SIG-M5 (cell line): ENCODE measurements at places on chromosomes 2 and 18.

DNA sequence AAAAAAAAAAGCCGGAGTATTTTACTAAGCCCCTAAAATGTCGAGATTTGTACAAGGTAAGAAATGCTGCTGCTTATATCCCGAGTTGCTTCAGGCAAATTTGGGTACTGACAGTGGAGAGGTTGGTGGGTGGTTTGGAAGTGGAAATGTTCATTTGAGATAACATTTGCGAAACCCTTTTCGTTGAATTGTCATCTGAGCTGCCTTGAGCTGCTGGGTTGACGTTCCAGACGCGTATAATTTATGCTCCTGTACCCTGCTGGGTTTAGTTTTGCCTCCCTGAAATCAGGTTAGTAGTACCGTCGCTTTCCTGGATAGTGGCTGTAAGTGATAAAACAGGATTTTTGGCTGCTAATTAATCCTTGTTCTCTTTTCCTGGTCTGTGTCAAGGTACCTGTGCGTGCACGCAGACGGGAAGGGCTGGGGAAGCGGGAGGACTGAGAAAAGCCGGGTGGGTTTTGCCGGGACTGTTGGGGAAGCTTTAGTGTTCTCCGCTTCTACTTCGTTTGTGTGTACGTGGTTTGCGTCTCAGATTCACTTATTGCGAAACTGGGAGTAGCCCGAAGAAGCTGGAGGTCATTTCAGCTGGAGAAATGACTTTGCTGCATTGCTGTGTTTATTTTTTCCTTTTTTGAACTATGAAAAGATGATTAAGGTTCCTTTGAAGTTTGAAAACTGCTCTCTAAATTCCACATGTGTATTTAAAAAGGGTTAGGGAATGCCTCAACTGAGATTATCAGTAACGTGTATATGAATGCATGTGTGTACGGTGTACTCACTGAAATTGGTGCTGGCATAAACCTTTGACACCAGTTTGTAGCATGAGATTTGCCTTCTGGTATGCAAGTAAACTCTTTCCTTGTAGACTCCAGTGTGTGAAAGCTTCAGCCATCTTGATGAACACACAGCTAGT lies 709 bp downstream of the UGP2 start:
- DNase-seq, result no peak

DNA sequence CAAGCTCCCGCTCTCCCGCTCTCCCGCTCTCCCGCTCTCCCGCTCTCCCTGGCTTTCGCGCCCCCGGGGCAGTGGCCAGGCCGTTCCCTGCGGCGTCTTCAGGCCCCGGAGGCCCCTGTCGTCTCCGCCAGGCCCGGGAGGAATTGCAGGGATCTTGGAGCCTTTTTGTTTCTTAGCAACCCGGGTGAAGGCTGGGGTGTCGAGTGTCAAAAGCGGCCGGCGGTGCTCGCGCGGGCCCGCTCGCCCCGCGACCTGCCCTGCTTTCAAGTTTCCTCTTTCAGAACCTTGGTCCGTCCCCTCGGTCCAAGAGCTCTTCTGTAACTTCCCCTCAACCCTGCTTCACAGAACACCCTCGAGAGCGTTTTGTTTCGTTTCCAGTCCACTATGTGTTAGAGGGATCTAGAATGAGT lies 1.4 kb downstream of the RNF138 start:
- no peak for DNase-seq

DNA sequence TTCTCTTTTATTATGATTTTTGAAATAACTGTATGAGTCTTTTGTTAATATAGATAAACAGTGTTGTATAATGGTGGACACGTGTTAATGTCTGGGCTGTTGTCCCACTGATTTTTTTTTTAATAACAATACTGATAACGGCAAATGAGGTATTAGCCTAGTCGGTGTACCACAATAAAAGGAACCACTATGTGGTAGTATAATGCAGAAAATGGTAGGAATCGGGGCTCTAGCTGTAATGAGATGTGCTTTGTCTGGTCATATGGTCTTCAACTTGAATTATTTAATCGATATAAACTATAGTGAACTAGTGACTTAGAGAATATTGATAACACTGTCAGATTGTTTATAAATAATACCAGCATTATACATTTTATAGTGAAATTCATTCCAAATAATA lies 517.9 kb upstream of the SPHKAP start:
- no peak for DNase-seq

DNA sequence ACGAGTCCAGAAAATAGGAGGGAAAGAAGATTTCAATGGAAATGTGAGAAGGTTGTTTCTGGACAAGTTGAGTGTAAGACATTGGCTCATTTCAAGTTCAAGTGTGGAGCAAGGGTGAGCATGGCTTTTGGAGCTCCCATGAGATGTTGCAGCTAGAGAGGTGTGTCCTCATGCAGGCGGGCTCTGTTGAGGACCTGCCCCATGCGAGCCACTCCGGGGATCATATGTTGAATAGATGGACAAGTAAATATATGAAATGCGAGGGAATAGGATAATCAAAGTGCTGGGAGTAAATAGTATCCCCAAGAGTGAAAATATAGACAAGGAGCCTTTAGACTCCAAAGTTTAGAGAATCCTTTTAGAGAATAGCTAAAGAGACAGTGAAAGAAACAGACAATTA lies 200.4 kb upstream of the NRP2 start:
- DNase-seq, result no peak

- DNase-seq, result no peak
Observed at GRCh38 chr2:149799013-149799705, 211.6 kb upstream of the MMADHC start.

- DNase-seq, result no peak
Observed at GRCh38 chr2:200258881-200259576, 47.5 kb upstream of the SPATS2L start.

- DNase-seq, result no peak
Observed at GRCh38 chr18:74995419-74995736, 213.6 kb downstream of the PTGR3 start.

DNA sequence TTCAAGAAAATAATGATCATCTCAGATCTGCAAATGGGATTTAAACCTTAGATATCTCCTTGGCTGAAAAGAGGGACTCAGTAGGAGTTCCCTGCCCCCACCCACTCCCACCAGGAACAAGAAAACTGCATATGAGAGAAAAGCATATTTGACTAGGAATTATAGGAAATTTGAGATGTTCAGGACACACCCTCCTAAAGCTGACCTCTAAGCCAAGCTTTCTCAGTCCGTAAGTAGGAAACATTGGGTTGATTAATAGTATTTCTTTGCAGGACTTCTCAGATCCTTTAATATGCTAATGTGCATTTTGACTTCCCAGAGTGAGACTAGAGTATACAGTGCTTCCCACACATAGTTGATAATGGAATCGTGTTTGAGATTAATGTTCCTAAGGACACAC lies 47.8 kb upstream of the DAPL1 start:
- no peak for DNase-seq

GRCh38 chr2:11121099-11121822 lies 34.0 kb upstream of the SLC66A3 start:
- no peak for DNase-seq

- DNase-seq, result no peak
Observed at GRCh38 chr2:41216978-41217377, 765.1 kb upstream of the SLC8A1 start.

- DNase-seq, result no peak
Observed at GRCh38 chr2:161710131-161710915, 86.1 kb downstream of the SLC4A10 start.

GRCh38 chr2:198731842-198732399 lies 725.8 kb downstream of the SATB2 start:
- DNase-seq, result no peak

DNA sequence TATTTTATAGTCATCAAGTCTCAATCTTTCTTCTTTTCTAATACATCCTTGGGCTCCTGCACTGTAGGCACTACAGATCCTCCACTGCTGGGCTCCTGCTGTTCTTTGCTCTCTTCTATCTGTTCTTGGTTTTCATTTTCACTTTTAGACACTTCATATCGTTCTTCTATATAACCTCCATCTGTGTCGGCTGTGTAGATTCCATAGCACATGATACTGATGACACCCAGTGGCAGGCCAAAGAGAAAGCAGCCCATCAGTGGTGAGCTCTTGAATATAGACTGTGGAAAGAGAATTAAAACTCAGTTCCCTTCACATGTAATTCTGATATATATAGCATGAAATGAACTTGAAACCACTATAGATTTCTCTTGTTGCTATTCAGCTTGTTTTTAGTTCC lies 38.0 kb downstream of the TMX3 start:
- DNase-seq, result no peak

- DNase-seq, result no peak
Observed at GRCh38 chr2:160491911-160492371, 1.7 kb downstream of the RBMS1 start.

GRCh38 chr2:32363597-32363996 lies 6.8 kb downstream of the BIRC6 start:
- DNase-seq, result no peak

GRCh38 chr18:41484069-41484468 lies 471.0 kb upstream of the PIK3C3 start:
- DNase-seq, result no peak

GRCh38 chr2:25421289-25421688 lies 79.6 kb upstream of the DNMT3A start:
- no peak for DNase-seq

DNA sequence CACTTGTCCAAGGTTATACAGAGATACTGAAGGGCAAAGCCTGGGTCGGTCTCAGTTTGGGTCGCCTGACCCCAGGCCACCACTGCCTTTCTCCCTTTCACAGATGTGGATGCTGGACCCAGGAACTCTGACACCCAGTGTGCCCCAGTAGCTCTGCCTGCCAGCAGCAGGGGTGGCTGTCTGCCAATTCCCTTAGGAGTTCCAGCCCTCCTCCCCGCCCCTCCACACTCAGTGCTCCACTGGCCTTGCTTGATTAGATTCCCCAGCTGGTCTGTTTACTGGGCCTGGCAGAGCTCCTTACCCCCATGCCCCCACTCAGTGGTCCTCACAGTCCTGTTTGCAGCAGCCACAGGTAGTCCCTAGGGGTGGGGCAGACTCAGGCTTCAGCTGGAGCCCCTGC lies 75.5 kb downstream of the NPAS2 start:
- no peak for DNase-seq

DNA sequence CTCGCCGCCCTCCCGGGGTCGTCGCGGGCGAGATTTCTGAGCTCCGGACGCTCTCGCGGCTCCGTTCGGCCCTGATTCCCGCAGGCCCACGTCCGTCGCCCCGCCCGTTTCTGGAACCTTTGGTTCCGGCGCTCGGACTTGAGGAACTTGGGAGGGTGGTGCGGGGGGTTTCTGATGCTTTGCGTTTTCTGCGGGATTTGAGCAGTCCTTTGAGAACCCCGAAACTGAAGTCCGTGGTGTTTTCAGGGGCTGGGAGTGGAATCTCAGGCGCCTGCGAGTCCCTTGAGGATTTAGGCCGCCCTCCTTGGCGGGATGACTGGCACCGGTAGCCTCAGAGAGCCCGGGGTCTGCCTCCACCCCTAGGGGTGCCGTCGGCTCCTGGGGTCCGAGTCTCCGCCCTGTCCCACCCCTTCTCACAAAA lies 336 bp downstream of the THNSL2 start:
- no peak for DNase-seq

DNA sequence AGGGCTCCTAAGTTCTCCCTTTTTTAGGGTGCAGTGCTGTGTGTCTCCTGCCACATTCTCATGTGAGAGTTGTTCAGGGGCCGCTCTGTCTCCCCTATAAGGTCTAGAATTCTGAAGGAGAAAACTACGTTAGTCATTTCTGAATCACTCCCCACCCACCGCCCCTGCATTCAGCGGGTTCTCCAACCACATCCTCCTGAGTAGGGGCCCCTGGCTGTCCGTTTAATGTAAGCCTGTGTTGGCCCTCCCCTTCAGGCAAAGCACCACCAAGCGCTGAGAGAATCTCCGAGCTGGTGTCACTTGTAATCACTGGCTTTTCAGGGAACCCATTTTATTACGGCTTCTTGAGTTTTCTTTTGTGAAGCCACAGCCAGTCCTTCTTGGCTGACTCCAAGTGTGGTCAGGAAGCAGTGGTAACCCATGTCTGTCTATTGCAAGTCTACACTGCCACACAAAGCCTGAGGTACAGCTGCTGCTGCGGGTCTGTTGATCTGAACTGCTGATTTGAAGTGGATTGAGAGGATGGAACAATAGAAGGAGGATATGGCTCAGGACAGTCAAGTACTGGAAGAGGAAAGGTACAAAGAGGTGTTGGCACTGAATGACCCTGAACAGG lies 16.9 kb downstream of the LCT start:
- peak; percentile 51 for DNase-seq

- DNase-seq, result no peak
Observed at GRCh38 chr2:241686324-241686649, 328 bp downstream of the DTYMK start.

GRCh38 chr2:111698743-111699554 lies 185.0 kb downstream of the ANAPC1 start:
- DNase-seq, result peak; percentile 72

DNA sequence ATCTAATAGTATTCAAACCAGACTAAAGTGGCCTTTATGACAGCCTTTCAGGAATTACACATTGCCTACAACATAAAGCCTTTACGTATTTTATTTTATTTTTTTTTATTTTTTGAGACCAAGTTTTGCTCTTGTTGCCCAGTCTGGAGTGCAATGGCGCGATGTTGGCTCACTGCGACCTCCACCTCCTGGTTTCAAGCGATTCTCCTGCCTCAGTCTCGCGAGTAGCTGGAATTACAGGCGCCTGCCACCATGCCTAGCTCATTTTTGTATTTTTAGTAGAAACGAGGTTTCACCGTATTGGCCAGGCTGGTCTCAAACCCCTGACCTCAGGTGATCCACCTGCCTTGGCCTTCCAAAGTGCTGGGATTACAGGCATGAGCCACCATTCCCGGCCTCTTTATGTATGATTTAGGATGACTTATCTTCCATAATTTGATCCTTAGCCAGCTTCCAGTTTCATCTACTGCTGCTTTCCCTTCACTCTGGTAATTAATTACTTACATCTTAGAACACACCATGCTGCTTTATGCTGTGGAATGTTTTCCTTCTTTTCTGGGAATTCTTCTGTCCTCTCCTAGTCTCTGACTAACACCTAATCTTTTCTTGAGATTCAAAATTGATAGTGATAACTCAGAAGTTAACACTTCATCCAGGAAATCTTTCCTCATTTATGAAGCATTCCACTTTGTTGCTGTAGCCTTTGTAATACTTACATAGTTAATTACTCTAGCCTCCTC lies 2.6 kb downstream of the USP14 start:
- no peak for DNase-seq
